ENCODE measurements at places on chromosomes 2 and 18. TPM values are rescaled to one million over a fixed set of nuclear protein-coding genes. Genes with fewer than 3 reads are reported as not detected.

The NAT8 gene
- total RNA-seq = not detected

The GNAL gene
- total RNA-seq = 0.11 TPM

The OSGEPL1 gene
- total RNA-seq = 3.7 TPM

The SFT2D3 gene
- total RNA-seq = 8.5 TPM

The CDK15 gene
- not detected for total RNA-seq

The COL4A3 gene
- not detected for total RNA-seq

The TUBA4B gene
- total RNA-seq = not detected

The SCN9A gene
- 0.14 TPM for total RNA-seq

The GPR39 gene
- total RNA-seq = not detected

The NPC1 gene
- total RNA-seq = 17.6 TPM

The COL6A3 gene
- total RNA-seq = 1.3 TPM

The CYP26B1 gene
- total RNA-seq = 0.05 TPM

The GPBAR1 gene
- total RNA-seq = 1.8 TPM

The TFCP2L1 gene
- 0.30 TPM for total RNA-seq

The CSRNP3 gene
- not detected for total RNA-seq

The OTX1 gene
- total RNA-seq = not detected

The CASP10 gene
- total RNA-seq = 13.7 TPM

The RABL2A gene
- total RNA-seq = 17.9 TPM

The SIX2 gene
- not detected for total RNA-seq

The NPHP1 gene
- total RNA-seq = 0.98 TPM

The TRIM43 gene
- not detected for total RNA-seq

The MOGAT1 gene
- total RNA-seq = not detected

The SAG gene
- 0.03 TPM for total RNA-seq

The PSMA8 gene
- total RNA-seq = not detected

The ALPP gene
- not detected for total RNA-seq

The CDKL4 gene
- total RNA-seq = not detected

The PRSS56 gene
- total RNA-seq = not detected

The MARCHF4 gene
- not detected for total RNA-seq

The IMP4 gene
- 88.1 TPM for total RNA-seq

The MC2R gene
- not detected for total RNA-seq

The ASB3 gene
- total RNA-seq = 34.3 TPM

The LAMA1 gene
- total RNA-seq = not detected

The IL36G gene
- total RNA-seq = not detected

The CDC42EP3 gene
- total RNA-seq = 24.1 TPM

The ID2 gene
- total RNA-seq = 238 TPM

The ARMC9 gene
- 0.16 TPM for total RNA-seq

The GALM gene
- total RNA-seq = 5.9 TPM

The SRBD1 gene
- 14.2 TPM for total RNA-seq

The TMEM37 gene
- not detected for total RNA-seq

The ST8SIA5 gene
- total RNA-seq = not detected

The L3MBTL4 gene
- total RNA-seq = 0.47 TPM

The DPYSL5 gene
- not detected for total RNA-seq
